ENCODE measurements at places on chromosomes 7 and 10. TPM values are rescaled to one million over a fixed set of nuclear protein-coding genes. Genes with fewer than 3 reads are reported as not detected.

SLC26A4 gene
- 0.51 TPM for total RNA-seq

AGAP9 gene
- 1.0 TPM for total RNA-seq

RAPGEF5 gene
- total RNA-seq = 19.4 TPM

DLG5 gene
- total RNA-seq = 20.4 TPM

AGMO gene
- total RNA-seq = 0.48 TPM

DMBT1 gene
- not detected for total RNA-seq

HILPDA gene
- 4.2 TPM for total RNA-seq

PHYH gene
- 44.6 TPM for total RNA-seq

VENTX gene
- total RNA-seq = 0.63 TPM

FANK1 gene
- total RNA-seq = 0.44 TPM

- DNase-seq = no peak
Observed at GRCh38 chr7:24978843-24979469, 1.0 kb downstream of the OSBPL3 start.

DNA sequence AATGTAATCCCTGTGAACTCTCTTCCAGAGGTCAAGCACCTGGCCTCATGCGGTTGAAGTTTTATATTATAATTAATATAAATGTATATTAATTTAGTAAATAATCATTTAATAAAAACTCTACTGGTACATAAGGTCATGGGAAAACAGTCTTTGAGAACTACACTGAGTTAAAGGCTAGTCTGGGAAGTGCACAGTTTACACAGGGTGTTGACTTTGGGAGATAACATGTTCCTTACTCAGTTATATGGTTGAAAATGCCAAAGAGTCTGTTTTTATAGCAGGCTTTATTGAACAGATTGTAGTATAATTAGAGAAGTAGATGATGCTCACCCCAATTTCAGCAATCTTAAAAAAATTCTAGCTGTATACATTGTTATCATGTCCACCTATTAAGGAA lies 735.9 kb downstream of the GATA3 start:
- no peak for DNase-seq

DNA sequence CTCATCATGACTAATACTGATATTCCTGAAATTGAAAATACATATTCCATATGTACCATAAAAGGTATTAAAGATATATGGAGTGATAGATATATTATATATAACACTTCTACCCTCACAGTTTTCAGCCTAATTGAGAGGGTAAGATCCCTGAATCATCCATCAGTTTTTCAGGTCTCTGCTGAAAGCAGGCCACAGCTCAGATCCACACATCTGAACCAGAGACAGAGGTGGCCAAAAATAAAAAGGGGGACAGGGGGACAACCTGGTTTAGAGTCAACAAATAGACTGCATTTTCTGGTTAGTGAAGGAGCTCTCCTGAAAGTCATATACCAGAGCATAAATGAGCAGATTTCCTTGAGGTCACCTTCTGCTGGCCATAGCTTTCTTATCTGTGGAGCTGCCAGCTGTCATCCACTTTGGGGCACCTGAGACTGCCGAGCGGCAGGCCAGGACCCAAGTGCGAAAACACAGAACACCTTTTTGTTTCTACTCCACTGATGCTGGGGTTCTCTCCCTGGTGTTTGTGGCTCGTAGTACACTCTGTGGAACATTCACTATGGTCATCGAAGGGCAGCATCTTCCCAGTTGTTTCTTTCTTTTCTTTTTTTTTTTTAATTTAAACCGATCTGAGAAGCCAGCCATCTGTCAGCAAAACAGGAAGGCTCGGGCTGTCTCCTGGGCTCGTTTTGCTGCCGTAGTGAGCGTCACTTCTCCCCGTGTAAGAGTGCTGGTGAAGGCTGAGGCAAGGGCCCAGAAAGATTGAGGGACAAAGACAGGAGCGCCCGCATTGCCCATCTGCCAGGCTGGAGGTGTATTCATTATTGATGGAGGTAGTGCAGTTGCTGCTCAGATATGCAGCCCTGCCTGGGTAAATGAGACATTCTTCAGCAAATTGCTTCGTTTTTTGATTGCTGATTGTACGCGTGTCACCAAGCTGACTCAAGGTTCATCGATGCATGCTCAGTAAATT lies 13.5 kb downstream of the IKZF1 start:
- DNase-seq = no peak

GRCh38 chr10:19683960-19684359 lies 132.3 kb upstream of the PLXDC2 start:
- no peak for DNase-seq

- DNase-seq = no peak
Observed at GRCh38 chr10:62044566-62044965, 143.1 kb downstream of the ARID5B start.

DNA sequence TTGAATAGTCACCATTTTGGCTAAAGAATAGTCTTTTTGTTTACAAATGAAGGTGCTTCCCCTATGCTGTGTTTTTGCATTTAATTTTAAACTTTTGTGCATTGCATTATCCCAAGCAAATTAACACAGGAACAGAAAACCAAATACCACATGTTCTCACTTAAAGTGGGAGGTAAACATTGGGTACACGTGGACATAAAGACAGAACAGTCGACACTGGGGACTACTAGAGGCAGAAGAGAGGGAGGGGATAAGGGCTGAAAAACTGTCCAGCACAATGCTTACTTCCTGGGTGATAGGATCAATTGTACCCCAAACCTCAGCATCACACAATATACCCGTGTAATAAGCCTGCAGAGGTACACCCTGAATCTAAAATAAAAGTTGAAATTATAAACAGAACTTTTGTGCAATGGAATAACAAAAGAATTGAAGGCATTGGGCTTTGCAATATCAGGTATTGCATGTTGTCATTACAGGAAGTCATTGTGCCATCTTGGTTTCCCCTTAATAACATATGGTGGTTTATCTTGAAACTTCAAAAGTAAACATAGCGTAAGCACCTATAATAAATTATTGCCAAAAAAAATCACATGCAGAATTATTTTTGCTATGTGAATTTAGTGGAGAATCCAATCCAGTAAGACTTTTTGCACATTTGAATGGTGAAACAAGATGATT lies 16.1 kb downstream of the ADD3 start:
- no peak for DNase-seq

DNA sequence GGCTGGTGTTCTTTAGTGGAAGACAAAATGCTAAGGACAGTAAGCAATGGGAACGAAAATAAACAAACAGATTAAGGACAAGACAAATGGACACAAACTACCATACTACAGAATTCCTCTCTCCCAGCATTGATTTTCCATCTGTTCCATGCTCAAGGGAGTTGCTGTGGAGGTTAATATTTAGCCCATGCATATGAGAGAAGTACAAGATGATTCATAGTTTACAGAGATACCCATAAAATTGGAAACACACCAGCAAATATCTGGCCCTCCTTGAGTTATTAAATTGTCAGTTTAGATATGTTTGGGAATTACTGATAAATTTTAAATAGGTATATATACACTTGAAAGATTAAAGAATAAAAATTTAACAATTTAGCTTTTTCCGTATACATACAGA lies 69.8 kb downstream of the GLI3 start:
- no peak for DNase-seq

GRCh38 chr10:13882119-13882711 lies 295.4 kb downstream of the PRPF18 start:
- no peak for DNase-seq

DNA sequence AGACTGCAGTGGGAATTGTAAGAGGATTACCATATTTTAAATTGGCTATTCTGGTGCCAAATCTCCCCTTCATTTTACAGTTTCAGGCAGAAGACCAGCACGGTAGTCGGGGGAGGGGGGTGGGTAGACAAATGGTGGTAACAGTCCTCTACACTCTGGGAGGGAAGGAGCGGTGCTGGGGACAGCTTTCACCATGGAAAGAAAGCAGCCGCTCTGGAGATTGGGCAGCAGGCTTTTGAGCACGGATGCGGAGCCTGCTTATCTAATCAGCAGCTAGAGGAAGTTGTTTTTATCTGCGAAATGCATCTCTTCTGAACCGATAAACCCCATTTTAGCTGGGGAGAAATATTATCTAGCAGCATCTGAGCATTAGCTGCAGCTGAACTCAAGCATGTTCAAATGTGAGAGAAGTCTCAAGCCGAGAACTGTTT lies 28.7 kb downstream of the IKZF1 start:
- no peak for DNase-seq

- DNase-seq = peak; percentile 89
Observed at GRCh38 chr10:75210282-75211006, at the start of gene VDAC2. VDAC2 (plus strand) TSS chr10:75210796; CDS start chr10:75211159, 363 bp downstream.

GRCh38 chr7:154836021-154836448 lies 166.9 kb downstream of the PAXIP1 start:
- DNase-seq = no peak

GRCh38 chr10:101237982-101238731 lies 8.9 kb upstream of the LBX1 start:
- no peak for DNase-seq

- peak; percentile 74 for DNase-seq
Observed at GRCh38 chr10:132506711-132507408, 30.7 kb upstream of the INPP5A start.

GRCh38 chr7:134660242-134660785 lies 13.7 kb downstream of the BPGM start:
- no peak for DNase-seq

- DNase-seq = no peak
Observed at GRCh38 chr10:94210440-94211168, 152.1 kb downstream of the NOC3L start.

DNA sequence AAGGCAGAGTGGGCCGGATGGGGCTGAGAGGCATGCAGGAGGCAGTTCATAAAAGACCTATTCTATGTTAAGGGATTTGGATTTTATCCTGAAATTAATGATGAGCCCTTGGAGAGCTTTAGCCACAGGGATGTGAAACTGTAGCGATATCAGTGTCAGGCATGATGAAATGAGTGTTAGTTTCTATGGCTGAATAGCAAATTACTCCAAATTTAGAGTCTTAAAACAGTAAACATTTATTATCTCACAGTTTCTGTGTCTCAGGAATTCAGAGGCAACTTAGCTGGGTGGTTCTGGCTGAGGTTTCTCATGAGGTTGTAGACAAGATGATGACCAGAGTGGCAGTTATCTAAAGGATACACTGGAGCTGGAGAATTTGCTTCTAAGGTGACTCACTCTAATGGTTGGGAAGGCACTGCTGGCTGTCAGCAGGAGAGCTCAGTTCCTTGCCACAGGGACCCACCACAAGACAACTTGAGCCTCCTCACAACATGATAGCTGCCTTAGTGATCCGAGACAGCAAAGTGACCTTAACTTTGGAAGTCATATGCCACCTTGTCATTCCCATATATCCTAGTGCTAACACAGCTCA lies 36.7 kb upstream of the SFTPD start:
- no peak for DNase-seq

DNA sequence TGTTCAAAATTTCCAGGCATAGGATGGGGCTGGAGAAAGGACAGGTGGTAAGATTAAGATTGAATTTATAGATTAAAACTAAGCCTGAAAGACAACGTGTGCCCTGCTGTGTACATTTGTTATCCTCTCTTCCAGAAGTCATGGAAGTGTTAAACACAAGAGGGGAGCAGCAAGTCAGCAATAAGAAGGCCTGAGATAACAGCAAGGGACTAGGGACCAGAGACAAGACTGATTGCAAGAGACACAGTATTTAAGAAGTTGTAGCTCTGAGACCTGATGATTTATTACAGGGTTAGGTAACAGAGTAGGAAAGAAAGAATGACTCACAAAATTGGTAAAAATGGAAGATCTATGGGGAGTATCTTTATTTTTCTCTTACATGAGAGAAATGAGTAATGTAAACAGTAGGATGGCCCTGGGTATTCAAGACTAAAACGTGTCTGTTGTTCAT lies 55.7 kb upstream of the COL1A2 start:
- no peak for DNase-seq

DNA sequence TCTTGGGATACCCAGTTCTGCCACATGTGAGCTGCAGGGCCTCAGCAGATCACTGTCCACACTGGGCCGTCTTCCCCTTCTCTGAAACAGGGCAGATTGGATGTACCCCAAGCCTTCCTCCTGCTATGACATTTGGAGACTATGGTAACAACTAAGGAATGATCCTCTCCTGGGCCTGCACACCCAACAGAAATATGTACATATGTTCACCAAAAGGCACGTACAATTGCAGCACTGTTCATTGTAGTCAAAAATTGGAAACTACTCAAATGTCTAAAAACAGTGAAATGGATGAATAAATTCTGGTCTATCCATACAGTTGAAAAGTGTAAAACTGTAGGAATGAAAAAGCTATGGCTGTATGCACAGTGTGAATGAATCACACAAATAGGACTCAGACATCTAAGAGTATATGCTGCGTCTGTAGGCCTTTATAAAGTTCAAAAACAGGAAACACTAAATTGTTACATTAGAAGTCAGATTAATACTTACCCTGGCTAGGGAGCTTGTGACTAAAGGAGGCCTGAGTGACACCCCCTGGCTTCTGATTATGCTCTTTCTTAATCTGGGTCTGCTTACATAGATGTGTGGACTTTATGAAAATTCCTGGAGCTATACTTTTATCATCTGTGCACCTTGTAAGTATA lies 16.1 kb upstream of the XPNPEP1 start:
- no peak for DNase-seq

DNA sequence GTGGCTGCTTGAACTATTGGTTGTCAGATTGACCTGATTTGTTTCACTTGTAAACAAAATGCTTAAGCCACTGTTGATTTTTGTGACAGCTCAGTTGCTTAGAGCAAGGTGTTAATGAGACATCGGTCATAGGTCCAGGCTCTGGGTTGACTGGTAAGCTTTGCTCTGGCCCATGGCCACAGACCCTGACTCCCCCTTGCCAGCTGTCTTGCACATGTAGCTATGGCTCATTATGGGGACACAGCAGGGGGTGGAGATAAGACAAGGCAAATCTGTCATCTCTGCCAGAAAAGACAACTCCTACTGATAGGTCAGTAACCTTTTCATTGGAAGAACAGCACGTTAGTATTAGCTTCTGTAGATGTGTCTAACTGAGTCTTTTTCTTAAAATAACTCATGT lies 95.3 kb downstream of the KAT6B start:
- no peak for DNase-seq

DNA sequence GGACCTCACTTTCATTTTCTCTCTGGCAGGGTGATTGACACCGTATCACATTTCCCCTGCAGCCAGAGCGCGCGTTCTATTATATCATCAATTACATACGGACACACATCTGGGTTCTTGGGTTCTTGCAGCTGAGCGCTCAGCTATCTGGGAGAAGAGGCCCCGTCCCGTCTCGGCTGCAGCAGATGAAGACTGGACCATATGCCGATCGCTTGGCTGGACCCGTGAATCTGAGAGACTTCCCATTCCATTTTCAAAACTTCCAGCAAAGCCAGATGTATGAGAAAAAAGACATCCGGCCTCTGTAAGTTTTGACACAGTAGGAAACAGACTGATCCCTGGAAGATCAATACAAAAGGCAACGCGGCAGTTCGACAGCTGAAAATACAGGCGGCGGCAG lies 99.8 kb downstream of the JCAD start:
- DNase-seq = no peak

All from right atrium auricular region (tissue), 2 donors.